ENCODE measurements at places on chromosomes 5 and 9.
A peak's percentile ranks its signal among the peaks of the same experiment; 100 is the strongest.

DNA sequence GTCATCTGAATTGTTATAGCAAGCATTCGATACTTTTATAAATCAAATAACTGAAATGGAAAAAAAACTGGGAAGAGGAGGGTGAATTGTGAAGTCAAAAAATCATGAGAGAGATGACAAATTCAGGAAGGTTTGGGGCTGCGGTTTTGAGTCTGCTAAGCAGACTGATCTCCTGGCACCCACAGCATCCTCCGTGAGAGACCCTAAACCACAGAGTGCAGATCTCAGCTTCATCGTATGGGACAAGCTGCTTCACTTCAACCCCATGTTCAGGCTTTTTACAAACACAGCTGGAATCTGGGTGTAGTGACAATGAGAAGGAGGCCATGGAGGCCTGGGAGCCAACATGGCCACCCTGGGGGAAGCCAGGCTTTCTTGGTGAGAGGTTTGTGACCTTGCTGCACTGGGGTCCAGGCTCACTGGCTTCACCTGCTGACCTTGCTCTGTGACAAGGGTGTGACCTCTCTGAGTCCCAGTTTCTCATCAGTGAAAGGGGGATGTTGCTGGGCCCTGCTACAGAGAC is 19.4 kb downstream of the USP20 start:
- no peak for DNase-seq

- no peak for DNase-seq
Observed at GRCh38 chr5:138660051-138660572, 84.9 kb upstream of the HSPA9 start.

DNA sequence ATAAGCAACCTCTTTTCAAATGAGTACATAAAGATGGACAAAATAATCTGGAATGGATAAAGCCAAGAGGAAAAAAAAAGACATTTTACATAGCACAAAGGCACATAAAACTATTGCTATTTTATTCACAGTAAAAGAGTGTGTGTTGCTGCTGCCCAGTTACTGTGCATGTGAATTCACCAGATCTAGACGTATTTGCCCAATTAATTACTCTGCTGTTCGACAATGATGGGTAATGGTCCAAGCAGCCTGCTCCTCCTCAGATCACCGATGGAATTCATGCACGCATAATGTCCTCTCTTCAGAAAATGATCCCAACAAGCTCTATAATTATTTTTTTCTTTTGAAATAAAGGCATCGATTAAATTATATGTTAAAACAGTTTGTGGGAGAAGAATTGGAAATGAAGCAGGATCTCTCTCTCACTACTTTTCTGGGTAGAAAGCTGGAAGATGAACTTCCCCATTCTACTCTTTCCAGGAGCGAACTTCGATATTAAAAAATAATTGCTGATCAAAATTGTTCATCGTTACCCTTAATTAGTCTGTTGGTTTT is 357.4 kb upstream of the CCNH start:
- no peak for DNase-seq

DNA sequence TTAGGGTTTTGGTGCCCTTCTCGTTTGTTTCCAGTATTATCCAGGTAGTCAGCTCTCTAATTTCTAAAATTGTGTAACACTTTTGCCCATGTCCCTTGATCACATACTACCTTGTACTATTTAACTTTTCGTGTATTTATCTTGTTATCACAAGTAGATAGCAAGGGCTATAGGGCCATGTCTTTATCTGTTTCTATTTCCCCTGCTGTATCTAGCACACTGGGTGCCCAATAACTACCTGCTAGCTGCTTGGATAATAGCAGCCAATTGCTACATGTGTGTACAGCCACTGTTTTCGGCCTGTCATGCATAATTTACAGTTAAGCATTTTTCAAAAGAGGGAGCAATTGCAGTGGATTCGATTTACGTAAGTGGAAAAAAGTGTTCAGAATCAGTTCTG is 64.8 kb upstream of the TNFAIP8 start:
- DNase-seq, result no peak

DNA sequence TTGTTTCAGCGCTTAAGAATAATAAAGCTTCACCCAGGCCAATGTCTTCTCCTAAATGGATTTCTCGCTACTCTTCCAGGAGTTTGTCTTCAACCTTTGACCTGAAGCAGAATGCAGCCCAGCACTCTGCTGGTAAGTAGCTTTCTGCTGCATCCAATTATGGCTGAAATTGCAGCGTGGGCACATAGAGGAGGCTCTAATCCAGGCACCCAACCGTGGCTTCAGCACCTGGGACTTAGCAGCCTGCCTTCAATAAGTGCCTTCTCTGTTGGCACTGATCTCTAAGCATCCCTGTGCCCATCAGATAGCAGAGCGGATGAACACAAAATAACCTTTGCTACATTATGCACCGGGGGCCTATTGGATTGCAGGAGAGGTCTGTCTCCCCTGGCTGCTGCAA is 105.2 kb downstream of the TRIM32 start:
- no peak for DNase-seq

DNA sequence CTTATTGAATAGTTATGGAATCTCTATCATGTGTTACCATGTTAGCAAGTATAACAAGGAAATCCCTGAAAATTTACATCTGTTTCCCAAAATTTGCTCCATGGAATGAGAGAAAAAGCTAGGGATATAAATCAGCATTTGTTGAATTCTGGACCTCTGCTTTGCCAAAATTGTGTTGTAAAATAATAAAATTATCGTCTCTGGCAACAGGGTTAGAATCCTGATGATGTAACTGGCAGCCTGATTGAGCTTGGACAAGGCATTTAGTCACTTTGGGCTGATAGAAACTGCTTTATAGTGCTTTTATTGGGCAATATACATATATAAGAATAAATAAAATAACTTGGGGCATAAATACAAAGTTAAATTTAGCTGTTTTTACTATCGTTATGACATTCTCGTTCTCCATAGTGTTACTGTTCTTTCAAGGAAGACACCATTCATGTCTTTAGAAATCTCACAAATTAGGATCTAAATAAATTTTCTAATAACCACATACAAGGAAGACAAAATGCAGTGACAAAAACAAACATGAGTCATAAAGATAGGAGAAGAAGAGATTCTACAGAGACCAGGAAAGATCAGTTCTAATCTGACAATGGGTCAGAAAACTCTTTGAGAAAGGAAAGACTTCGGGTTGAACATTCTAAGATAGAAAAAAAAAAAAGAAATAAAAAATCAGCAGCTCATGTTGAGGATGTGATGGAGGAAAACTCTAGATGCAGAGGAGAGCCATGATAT is 145.0 kb upstream of the CDH10 start:
- DNase-seq, result no peak

GRCh38 chr5:125409861-125410536 is 663.6 kb upstream of the ZNF608 start:
- DNase-seq, result peak; percentile 40

- DNase-seq, result no peak
Observed at GRCh38 chr5:172443441-172444109, 10.8 kb downstream of the SH3PXD2B start.

- no peak for DNase-seq
Observed at GRCh38 chr5:149756354-149756753, 26.2 kb downstream of the PPARGC1B start.

GRCh38 chr5:160231783-160232342 is 2.6 kb downstream of the FABP6 start:
- no peak for DNase-seq

GRCh38 chr9:13524245-13524644 is 244.8 kb upstream of the MPDZ start:
- DNase-seq, result no peak

- DNase-seq, result no peak
Observed at GRCh38 chr5:109573256-109573655, 116.5 kb upstream of the MAN2A1 start.

DNA sequence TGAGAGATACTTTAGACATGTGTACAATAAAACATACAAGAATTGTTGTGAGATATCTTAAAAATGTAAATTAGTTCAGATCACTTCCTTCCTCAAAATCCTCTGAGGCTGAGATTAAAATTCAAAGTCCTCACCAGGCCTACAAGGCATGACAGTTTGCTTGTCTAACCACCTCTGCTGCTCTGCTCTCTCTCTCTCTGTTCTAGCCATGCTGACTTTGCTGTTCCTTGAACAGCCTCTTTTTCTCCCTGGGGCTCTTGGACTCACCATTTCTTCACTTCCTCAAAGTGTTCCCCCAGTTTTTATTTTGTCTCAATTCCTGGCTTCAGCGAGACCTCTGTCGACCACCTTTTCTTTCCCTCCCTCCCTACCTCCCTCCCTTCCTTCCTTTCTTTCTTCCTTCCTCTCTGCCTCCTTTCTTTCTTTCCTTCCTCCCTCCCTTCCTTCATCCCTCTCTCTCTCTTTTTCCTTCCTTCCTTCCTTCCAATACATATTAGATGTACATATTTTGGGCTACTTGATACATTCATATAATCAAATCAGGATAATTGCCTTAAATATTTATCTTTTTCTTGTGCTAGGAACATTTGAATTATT is 27.0 kb downstream of the CATSPER3 start:
- DNase-seq, result no peak

- no peak for DNase-seq
Observed at GRCh38 chr5:138274189-138274853, at the start of gene GFRA3. TSS of gene GFRA3 (minus strand) at chr5:138274621. CDS start at chr5:138274424, 197 bp downstream.

DNA sequence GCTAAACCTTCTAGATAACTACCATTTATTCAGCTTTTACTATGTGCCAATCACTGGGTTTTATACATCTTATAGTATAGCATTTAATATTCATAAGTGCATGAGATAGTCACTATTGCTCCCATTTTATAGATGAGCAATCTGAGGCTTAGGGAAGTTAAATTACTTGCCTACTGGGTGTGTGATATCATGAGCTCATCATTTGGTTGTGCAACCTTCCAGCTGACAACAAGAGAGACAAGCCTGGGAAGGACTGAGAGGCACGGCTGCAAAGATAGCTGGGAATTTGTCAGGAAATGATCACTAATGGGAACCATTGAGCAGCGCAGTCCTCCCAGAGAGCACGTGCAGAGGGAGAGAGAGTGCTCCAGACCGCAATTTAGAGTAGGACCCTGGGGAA is 481.6 kb upstream of the KIF2A start:
- DNase-seq, result no peak

- DNase-seq, result peak; percentile 95
Observed at GRCh38 chr9:131418143-131419025, 24.5 kb downstream of the PRRC2B start.

- no peak for DNase-seq
Observed at GRCh38 chr9:127142291-127142690, 19.9 kb upstream of the ANGPTL2 start.

DNA sequence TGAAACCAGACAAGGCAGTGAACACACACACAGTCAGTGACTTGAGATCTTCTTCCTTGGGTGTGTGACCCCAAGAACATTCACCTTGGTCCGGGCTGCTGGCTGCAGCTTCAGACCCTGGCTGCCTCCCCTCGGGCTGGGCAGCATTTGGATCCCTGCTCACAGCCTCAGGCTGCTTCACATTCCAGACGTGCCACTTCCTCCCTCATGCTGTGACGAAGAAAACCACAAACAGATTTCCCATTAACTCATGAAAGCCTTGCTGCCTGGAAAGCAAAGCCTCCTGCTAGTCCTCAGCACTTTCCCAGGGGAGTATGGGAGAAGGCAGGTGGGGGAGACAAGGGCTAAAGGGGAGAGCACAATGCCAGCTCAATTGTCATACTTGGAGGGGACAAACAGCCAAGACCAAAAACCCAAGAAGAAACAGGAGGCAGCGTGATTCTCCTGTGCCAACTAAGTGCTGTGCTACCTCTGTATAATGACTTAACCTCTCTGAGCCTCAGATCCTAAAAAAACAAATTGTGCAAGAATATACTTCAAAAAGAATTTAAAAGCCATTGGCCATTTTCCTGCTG is 594.6 kb upstream of the BRINP1 start:
- DNase-seq, result no peak

DNA sequence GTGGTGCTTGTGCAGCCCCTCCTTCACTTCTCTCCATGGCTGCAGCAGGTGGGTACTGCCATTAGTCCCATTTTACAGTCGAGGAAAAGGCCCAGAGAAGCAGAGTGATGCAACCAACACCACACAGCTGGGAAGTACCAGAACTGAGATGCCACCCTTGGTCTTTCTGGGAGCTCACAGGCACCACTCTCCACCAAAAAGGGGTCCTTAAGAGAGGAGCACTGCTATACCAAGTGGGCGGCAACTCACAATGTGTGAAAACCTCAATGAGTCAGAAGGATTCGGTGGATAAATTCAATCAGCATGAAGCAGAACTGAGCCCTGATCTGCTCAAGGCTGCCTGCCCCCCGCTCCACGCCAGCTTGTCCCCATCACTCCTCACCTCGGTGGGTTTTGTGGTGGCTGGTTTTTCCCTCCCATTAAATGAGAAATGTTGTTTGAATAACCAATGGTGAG is 213.7 kb downstream of the FSTL4 start:
- DNase-seq, result no peak

DNA sequence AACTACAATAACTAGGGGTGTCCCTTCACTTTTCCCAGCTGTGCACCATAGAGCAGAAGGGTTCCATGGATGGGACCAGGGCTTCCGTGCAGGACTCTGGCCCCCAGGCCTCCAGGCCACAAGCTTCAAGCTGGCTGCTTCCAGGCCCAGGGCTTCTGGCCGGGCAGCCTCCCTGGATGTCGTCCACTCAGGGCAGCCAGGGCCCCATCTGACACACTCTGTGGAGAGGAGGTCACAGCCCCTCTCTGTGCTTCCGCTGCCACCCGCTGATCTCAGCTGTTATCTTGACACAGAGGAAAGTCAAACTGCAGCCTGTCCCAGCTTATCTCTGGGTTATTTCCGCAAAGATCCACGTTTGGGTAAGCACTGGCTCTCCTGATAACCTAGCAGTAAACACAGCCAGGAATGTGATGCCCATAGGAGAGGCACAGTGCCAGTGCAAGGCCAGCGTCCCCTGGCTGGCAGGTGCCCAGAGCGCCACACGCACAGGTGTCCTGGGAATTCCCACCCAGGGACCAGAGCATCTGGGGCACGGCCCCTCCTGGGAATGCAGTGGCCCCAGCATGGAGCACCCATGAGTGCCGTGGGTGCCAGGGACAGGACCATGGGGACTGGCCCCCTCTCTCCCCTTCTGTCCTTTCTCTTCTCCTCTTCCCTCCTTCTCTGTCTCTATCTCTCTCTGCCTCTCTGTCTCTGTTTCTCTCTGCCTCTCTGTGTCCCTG is 15.6 kb upstream of the SLC6A19 start:
- DNase-seq, result no peak

- no peak for DNase-seq
Observed at GRCh38 chr9:114327749-114328148, 1.9 kb upstream of the ORM2 start.

DNA sequence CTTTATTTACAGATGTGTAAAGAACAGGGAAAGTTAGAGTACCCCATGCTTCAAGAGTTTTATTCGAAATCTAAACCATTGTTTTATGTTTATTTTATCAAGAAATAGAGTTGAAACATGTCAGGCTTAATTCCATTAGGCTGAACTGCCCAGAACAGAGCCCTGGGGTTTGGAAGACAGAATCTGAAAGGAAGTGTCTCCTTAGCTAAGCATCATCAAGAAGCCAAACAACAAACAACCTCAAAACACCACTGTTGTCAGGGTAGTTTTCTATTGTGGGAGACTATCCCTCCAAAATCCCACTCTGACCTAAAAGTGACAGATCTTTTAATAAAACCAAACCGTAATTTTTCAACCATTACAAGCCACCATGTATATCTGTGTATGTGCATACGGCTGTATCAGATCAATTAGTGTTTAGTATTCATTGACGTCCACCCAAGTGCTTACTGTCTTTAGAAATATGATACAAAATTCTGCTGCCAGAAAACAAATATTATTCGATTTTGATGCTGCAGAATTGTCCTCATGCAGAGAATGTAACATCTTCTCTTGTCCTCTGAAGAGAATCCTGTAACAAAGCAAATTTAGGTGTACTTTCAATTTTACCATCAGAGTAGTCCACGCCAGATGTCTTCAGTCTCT is 271.9 kb upstream of the TMEM161B start:
- DNase-seq, result no peak
